ENCODE measurements at places on chromosomes 5 and 9.

DNA sequence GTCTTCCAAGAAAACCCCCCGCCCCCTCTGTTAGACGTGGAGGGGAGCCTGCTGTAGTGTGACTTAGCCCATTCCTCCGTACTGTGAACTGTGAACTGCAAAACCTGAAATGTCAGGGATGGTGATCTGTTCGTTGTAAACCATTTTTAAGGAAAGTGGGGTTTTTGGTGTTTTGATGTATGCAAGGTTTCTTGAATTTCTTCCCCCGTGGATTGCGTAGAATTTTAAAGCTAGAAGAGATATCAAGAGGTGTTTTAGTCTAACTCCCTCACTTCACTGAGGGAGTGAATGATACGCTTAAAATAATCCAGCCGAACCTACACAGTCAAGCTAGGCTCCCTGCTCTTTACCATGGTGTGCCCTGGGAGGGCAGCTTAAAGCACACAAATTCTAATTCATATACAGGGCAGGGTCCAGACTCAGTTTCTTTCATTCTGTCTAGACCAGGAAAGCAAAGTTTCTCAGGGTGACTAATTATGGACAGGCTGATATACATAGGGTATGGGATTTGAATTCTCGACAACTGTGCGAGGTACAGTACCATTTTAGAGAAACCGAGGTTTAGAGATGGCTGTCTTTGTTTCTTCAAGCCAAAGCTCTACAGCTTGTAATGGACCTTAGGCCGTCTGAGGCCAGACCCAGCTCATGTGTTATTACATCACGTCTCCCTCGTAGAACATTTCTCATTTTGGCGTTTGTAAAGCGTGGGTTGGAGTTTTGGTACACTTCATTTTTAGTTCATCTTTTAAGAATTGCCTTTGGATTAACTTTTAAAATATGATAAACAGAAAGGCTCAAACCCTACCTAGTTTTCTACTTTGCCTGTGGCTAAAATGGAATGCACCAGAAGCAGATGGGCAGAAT, 2.7 kb downstream of the PTGER4 start:
- DNase-seq = no peak

DNA sequence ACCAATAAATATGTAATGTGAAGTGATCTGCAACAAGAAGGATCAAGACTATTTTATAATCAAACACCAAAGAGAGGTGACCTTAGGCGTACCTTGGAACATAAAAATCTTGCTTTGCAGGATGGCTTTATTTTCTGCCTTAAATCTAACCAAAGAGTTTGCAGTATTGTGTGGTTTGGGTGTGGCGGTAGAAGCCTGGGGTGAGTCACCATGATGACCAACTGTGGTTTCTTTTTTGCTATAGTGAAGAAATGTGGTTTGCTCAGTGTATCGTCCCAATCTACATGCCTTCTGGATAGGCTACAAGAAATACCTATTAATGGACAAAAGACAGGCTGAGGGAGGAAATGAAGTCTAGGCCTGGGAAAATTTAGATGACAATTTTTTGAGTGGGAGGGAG, 5.1 kb upstream of the CAST start:
- no peak for DNase-seq

DNA sequence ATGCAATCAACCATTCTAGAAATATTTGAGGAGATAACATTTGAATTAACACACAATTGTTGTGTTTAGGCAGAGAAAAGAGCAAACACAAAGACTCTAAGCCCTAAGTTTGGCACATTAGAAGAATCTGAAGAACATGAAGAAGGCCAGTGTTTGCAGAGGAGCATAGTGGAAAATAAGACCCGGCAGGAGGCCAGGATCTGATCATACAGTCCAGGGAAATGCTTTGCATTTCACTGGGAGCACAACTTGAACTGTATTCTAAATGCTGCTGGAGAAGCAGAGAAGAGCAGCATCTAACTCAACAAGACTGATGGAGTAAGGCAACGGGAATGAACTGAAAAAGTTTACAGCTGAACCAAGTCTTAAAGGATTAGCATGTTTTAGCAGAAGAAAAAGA, 463.4 kb downstream of the ZNF608 start:
- no peak for DNase-seq

DNA sequence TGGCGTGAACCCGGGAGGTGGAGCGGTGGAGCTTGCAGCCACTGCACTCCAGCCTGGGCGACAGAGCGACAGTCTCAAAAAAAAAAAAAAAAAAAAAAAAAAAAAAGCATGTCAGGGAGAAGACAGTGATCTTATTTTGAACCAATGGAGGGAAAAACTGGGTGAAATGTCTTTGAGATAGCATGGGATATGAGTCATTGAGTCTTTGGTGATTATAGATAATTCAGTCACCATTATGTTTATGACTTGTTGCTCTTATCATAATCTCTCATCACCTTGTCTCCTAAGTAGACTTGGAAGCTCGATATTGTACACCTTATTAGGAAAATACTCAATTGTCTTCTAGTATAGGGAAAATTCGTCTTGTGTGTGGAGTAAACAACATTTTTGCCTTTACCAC, 55.1 kb upstream of the KDM4C start:
- no peak for DNase-seq

DNA sequence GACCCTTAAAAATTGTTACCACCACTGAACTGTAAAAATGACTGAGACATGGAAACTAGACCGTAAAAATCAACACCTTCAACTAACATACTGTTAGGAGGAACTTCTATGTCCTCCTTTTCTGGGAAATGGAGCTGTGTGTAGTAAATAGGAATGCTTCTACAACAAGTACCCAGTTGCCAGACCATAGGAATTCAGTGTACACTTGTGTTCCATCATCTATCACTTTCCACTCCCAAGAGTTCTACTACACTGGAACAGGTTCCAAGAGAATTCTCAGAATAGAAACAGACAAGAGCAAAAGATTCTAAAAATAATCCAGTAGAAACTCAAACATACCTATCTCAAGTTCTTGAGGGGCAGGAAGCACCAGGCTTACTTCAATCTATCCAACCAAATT, 23.6 kb downstream of the UBAP2 start:
- DNase-seq = no peak

DNA sequence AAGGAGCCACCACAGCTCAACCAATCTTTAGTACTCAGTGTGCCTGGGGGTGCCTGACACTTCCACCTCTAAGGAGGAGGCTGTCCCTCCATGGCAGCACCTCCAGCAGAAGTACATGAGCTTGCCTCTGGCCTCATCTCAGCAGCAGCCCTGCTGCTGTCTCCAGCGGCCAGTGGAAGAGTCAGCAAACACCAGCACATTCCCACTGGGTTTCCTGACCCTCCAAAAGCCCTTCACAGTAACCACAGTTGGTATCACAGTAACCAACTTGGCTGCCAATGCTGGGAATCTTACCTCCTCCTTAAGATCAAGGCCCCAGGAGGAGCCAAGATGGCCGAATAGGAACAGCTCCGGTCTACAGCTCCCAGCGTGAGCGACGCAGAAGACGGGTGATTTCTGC, 29.4 kb downstream of the FSTL4 start:
- no peak for DNase-seq

- DNase-seq = no peak
Measured at GRCh38 chr5:112016980-112017379, 260.0 kb upstream of the NREP start.

DNA sequence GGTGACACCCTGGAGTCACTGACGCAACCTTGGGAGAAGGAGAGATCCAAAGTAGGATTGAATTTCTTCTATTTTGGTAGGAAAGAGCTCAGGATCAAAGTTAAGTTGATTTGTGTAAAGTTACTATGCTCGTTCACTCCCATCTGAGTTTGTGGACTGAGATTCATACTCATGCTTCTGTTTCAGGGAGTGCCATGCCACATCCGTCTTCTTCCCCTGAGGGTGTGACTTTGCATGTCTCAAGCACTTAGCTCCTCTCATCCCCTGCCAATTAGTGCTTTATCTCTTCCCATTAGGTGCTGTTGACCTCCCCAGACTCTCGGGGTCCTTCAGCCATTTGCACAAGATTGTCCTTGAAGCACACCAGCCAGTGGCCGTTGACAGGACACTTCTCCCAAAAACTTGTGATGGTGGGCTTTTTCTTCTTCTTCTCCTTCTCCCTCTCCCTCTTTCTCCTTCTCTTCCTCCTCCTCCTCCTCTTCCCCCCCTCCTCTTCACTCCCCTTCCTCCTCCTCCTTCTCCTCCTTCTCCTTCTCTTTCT, 232.2 kb upstream of the KLF4 start:
- no peak for DNase-seq

GRCh38 chr5:178785999-178786398, 55.5 kb upstream of the ZNF354A start:
- DNase-seq = no peak

GRCh38 chr9:98214811-98215210, 22.4 kb upstream of the CORO2A start:
- no peak for DNase-seq

GRCh38 chr9:114860187-114860586, 54.3 kb upstream of the TNFSF15 start:
- DNase-seq = no peak

DNA sequence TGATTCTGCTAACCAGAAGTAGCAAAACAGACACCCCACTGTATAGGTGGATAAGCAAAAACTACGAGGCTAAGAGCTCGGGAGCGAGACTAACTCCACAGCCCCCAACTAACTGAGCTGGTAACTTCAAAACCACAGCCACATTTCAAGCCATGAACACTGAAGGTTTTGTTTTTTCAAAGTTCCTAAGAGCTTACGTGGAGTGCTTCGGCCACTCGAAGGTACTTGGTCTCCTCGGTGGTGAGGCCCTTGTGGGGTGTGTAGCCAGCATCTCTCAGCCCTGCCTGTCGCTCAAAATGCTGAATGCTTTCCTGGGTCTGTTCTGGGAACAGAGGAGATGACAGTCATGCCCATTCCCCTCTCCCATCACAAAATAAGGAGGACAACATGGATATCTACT, 11.1 kb downstream of the KIAA1191 start:
- DNase-seq = no peak

GRCh38 chr9:106961623-106962022, 98.7 kb downstream of the ZNF462 start:
- DNase-seq = no peak

DNA sequence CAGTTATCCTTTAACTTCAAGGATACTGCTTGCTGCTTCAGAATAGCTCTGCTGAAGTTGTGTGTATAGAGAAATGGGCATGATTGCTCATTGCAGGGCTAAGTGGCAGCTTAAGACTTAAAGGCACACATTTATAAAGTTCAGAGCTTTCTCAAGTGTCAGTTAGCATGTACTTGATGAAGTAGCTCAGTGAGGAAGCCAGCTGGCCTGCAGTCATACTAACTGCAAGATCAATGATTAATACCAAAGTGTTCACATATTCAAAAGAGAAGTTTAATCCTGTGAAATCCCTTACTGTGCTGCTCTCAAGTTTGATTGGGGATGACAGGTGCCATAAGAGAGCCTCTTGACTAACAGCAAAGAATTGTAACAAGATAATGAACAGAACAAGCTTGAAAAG, 483.4 kb upstream of the NUDT12 start:
- DNase-seq = no peak

GRCh38 chr5:157463621-157464518, 3.9 kb downstream of the NIPAL4 start:
- no peak for DNase-seq

- DNase-seq = no peak
Measured at GRCh38 chr5:109853377-109853776, 163.7 kb downstream of the MAN2A1 start.

- no peak for DNase-seq
Measured at GRCh38 chr9:92270511-92270910, 23.0 kb downstream of the IARS1 start.

GRCh38 chr5:15344954-15345353, 155.0 kb upstream of the FBXL7 start:
- no peak for DNase-seq

DNA sequence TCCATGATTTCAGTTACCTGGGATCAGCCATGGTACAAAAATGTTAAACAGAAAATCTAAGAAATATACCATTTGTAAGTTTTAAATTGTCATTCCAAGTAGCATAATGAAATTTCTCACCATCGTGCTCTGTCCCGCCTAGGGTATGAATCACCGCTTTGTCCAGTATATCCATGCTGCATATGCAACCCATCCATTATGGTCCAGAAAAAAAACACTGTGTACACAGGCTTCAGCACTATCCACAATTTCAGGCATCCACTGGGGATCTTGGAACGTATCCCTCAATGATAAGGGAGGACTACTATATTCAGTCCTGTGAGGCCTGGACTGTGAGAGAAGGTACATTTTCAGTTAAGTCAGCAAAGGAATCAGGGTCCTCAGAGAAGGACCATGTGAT, 37.6 kb upstream of the HNRNPA0 start:
- DNase-seq = no peak

DNA sequence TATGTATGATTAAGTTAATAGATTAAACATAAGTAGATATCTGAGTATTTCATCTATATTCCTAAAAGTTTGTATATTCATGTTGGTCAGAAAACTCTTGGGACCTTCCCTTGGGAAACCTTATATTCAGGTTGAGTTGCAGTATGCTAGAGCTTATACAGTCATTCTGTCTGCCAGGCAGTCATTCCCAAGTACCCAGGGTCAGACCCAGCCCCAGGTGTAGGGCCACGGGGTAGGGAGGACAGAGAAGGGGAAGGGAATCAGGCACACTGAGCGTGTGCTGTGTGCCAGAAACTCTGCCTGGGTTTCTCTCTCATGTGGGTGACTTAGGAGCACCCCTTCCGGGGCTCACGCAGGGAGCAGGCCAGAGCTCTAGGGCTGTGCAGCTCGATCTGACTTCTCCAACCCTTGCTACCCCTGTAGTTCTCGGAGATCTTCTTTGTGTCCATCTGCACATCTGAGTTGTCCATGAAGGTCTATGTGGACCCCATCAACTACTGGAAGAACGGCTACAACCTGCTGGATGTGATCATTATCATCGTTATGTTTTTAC, 28.2 kb downstream of the CATSPER3 start:
- DNase-seq = no peak

DNA sequence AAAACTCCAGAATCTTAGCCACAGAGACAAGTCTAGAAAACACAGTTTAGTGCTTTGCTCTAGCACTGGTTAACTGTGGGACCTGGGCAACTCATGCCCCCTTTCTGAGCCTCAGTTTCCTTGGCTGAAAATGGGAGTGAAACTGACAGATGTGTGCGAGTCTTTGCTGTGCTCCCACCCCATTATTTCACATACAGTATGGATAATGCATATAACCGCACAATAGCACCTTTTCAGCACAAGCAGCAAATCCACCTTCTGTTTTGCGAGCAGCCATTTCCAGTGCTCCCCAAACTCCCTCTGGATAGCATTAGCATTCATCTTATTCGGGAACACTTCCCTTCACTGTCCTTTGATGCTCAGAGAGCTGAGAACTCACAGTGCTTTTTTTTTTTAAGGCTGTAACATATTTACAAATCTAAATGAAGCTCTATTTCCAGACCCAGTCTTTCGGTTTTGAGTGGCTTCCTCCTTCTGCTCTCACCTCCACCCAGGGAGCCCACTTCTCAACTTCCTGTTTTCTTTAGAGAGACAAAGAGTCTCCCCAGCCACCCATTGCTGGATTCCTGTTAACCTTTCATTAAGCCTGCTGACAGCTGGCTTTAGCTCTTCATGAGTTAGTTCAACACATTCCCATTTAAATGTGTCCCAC, 49.2 kb downstream of the TIMD4 start:
- DNase-seq = no peak

- DNase-seq = no peak
Measured at GRCh38 chr9:121801579-121801978, 150.1 kb downstream of the DAB2IP start.

- peak; percentile 30 for DNase-seq
Measured at GRCh38 chr5:32531885-32532520, 53.4 kb upstream of the SUB1 start.

All from stimulated activated CD4-positive, alpha-beta T cell treated with anti-CD3 and anti-CD28 coated beads, Interleukin-4, amount 100 ng/mL, for 48 hours (primary cell).